ENCODE measurements at places on chromosomes 6 and 20.

- no peak for DNase-seq
Observed at GRCh38 chr20:1154691-1155090, 30.1 kb downstream of the TMEM74B start.

GRCh38 chr6:170073846-170074245, 217.0 kb downstream of the DLL1 start:
- no peak for DNase-seq

DNA sequence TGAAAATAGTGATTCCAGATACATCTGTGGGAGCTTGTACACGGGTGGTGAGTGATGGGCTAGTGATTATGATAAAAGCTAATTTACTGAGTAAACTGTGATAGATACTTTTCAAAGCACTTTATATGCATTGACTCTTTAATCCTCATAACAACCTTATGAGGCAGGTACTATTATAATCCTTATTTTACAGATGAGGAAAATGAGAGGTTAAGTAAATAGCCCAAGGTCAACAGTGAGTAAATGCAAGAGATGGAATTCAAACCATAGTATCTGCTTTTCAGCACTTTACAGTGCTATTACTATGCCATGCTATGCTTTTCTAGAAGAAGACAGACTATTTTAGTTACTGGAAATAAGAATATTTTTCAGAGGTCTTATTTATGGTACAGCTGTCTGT, 320.9 kb upstream of the CITED2 start:
- no peak for DNase-seq

DNA sequence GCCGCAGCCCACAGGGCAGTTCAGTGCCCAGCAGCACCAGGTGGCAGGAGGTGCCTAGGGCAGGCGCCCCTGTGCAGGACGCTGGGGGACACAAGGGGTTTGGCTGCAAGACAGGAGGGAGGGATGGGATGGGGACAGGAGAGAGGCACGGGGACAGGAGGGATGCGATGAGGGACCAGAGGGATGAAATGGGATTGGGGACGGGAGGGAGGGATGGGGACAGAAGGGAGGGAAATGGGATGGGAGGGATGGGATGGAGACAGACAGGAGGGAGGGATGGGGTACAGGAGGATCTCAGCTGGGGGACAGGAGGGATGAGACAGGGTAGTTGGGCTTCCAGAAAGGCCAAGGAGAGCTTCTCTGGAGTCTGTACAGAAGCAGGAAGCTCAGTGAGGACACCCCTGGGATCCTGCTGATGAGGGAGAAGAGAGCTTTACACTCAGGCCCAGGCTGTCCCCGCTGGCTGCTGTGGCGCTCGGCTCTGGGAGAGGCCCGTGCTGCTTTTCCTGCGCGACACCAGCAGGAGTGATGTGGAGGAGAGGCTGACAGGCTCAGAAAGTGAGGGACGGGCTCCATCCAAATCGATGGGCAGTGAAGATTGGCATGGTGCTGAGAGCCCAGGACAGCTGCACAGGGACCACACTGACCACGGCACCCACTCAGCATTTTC, 400.8 kb downstream of the SMOC2 start:
- DNase-seq, result no peak

Measured in smooth muscle cell of the brain vasculature (primary cell).